ENCODE measurements at places on chromosomes 5 and 9. TPM values are rescaled to one million over a fixed set of nuclear protein-coding genes. Genes with fewer than 3 reads are reported as not detected.

DNA sequence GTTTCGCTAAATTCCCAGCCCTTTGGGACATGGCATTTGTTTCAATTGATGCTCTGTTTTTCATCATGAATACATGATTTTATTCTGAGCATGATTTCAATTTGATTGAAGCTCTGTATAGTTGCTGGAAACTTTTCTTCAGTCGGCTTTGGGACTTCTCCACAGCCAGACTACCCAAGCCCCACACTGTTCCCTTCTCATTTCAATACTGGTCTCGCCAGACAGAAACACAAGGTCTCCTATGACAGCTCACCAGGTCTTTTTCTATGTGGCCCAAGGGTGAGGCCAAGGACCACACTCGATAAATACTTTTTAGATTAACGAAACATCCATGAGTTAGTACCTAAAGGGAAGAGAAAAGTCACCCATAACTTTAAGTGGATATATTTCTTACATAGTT lies 132.2 kb downstream of the ARL15 start:
- no peak for DNase-seq
- H3K4me1 ChIP-seq = no peaks in the 10 kb centered on the region
- no peaks in the 10 kb centered on the region for H3K36me3 ChIP-seq
- no peak overlapping the region for H3K4me3 ChIP-seq
- H3K27me3 ChIP-seq = no peaks in the 10 kb centered on the region

GRCh38 chr5:76938177-76938576 lies 14.7 kb upstream of the CRHBP start:
- no peak overlapping the region for H3K27ac ChIP-seq
- DNase-seq = no peak
- H3K4me1 ChIP-seq = no peaks in the 10 kb centered on the region

CCNJL gene
- total RNA-seq = 5.6 TPM

- no peak overlapping the region for H3K27ac ChIP-seq
- peaks cover 9% of the 10 kb centered on the region for H3K36me3 ChIP-seq
- no peak for DNase-seq
- H3K4me3 ChIP-seq = no peak overlapping the region
- H3K4me1 ChIP-seq = no peaks in the 10 kb centered on the region
Measured at GRCh38 chr9:127746959-127747569, 12.0 kb upstream of the TOR2A start.

DNA sequence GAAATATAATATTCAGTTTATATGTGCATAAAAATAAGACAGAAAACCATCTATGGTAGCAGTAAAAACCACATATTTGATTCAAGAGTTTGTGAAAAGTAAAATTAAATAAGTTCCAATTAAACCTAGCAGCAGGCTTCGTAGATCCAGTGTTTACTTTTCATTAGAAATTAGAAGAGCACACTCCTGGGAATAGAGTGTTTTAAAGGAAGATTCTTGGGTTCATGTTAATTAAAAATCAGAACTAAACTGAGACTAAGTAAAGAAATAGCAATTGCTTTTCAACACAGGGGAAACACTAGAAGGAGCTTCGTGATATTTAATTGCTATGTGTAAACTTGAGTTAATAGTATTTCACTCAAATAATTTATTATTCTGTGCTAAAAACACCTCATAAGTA lies 1097.8 kb upstream of the CDH18 start:
- no peaks in the 10 kb centered on the region for H3K36me3 ChIP-seq
- no peak overlapping the region for H3K4me3 ChIP-seq
- no peak overlapping the region for H3K27ac ChIP-seq
- no peaks in the 10 kb centered on the region for H3K4me1 ChIP-seq

DNA sequence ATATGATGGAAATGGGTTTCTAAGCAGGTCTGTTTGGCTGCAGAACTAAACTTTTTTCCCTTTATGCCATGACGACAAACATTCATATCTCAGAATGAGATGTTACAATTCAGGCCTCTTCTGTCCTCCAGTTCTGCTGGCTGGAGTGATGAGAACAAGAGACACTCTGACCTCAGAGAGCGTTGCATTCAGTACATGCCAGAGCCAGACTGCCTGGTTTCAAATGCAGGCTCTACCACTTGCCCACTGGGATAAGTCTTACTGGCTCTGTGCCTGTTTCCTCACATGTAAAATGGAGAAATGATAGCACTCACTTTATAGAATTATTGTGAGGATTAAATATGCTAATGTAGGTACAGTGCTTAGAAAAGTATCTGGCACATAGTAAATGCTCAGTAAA lies 24.8 kb upstream of the TOMM5 start:
- no peak for DNase-seq
- H3K4me3 ChIP-seq = no peak overlapping the region
- no peaks in the 10 kb centered on the region for H3K36me3 ChIP-seq
- peaks cover 9% of the 10 kb centered on the region for H3K4me1 ChIP-seq

OLFML2A gene
- total RNA-seq = 14.4 TPM

PKD2L2 gene
- 0.52 TPM for total RNA-seq

- H3K4me3 ChIP-seq = no peak overlapping the region
- no peaks in the 10 kb centered on the region for H3K36me3 ChIP-seq
- no peaks in the 10 kb centered on the region for H3K4me1 ChIP-seq
- no peak for DNase-seq
- H3K27ac ChIP-seq = no peak overlapping the region
Measured at GRCh38 chr9:79667817-79668436, 96.2 kb downstream of the TLE4 start.

All from adrenal gland (tissue), 19 donors.